ENCODE measurements at places on chromosomes 12 and 14.

DNA sequence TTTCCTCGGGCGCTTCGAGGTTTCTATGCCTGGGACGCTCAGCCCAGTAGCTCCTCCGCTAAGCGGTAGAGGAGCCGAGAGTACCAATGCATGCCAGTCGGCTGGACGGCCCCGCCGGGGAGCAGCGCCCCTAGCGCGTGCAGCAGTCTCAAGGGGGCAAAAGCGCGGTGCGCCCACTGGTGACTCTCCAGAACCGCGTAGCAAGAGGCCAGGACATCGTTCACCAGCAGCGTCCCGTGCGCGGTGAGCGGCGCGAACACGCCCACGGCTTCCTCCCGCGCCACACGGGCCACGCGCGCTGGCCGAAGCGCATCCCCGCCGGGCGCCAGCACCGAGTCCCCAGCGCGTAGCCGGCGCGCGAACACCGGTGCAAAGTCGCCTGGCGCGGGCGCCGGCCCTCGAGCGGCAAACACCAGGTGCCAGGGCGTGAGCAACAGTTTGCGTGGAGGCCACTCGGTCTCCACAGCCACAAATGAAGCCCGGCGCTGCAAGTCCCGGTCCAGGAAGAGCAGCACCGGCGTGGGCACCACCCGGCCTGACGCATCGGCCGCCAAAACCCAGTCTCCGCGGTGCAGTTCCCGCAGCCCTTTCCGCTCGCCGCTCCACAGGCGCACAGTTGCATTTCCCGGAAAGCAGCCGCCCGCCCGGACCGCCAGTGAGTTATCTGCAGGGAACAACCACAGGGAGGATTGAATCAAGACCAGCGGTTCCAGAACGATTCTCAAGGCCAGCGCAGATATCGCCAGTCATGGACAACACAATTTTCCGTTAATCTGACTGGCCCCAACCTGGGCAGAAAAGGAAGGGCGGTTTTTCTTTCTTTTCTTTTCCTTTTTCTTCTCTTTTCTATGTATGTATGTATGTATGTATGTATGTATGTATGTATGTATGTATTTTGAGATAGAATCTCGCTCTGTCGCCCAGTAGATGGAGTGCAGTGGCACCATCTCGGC, 4.5 kb downstream of the DHH start:
- no peak for DNase-seq

- DNase-seq = no peak
Observed at GRCh38 chr14:99272899-99273765, 1.1 kb upstream of the BCL11B start.

DNA sequence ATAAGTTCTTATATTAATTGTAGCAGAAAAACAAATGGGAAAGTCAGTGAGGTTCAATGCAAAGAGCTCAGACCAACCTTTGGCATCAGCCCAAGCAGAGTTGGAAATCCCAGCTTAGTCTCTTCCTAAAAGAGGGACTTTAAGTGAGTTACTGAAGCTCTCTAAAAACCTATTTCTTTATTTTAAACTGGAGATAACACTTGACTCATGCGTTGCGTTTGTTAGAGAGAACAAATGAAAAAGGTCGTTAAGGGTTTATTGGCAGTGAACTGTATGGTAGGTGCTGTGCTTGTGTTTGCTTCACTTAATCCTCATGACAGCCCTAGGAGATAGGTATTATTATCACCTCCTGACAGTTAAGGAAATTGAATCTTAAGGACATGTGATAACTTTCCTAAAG, 396.5 kb downstream of the RAD51B start:
- no peak for DNase-seq

GRCh38 chr12:62693376-62694050, 226.9 kb downstream of the MON2 start:
- no peak for DNase-seq

DNA sequence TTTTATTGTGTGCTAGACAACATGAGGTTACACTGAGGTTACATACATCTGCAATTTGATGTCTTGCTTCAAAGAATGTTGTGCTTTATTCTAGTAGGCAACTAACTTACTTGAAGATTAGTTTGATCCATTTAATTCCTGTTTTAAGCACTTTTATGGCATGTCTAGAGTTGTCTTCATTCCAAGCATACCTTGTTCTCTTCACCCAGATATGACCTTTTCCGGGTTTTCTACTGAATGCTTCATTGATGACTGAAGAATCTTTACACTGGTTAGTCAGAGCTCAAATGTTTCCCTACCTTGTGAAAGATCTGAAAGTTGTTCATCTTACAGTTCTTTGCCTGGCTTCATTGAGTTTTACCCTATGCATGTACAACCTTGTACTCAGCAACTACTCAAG, 274.0 kb upstream of the KITLG start:
- no peak for DNase-seq

GRCh38 chr12:78820946-78821345, 43.6 kb upstream of the SYT1 start:
- no peak for DNase-seq

- no peak for DNase-seq
Observed at GRCh38 chr14:34604995-34605394, 25.0 kb downstream of the SNX6 start.

- no peak for DNase-seq
Observed at GRCh38 chr14:21066882-21067502, 3.1 kb upstream of the ARHGEF40 start.

GRCh38 chr12:62694116-62694515, 227.5 kb downstream of the MON2 start:
- no peak for DNase-seq

DNA sequence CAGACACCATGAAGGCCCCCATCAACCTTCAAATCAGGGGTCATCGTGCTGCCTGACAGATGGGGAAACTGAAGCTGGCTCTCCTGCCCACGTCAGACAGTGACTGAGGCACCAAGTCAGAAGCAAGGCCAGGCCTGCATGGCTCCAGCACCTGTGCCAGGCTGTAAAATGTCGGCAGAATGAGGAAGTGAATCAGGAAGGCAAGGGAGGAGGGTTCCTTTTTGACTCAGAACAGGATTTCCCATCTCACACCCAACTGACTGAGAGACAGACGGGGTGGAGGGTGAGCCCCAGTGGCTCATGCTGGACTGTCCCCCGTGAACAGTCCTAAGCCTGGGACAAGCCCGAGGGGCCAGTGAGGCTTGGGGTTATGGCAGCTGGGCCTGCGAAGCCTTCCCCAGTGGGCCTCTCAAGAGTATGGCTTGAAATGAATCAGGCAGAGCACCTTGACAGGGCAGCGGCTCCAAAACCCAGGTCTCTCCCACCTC, 20.9 kb downstream of the SYNE3 start:
- DNase-seq = no peak

- no peak for DNase-seq
Observed at GRCh38 chr12:72295101-72295500, 22.9 kb downstream of the TRHDE start.

Data from C1 segment of cervical spinal cord (tissue), 14 donors.